ENCODE measurements at places on chromosomes 3 and 15.

- no peak for DNase-seq
These were observed 21.0 kb upstream of the CHCHD6 start for GRCh38 chr3:126683069-126683468.

- no peak for DNase-seq
These were observed 1.6 kb upstream of the SORD start for GRCh38 chr15:45021348-45021747.

DNA sequence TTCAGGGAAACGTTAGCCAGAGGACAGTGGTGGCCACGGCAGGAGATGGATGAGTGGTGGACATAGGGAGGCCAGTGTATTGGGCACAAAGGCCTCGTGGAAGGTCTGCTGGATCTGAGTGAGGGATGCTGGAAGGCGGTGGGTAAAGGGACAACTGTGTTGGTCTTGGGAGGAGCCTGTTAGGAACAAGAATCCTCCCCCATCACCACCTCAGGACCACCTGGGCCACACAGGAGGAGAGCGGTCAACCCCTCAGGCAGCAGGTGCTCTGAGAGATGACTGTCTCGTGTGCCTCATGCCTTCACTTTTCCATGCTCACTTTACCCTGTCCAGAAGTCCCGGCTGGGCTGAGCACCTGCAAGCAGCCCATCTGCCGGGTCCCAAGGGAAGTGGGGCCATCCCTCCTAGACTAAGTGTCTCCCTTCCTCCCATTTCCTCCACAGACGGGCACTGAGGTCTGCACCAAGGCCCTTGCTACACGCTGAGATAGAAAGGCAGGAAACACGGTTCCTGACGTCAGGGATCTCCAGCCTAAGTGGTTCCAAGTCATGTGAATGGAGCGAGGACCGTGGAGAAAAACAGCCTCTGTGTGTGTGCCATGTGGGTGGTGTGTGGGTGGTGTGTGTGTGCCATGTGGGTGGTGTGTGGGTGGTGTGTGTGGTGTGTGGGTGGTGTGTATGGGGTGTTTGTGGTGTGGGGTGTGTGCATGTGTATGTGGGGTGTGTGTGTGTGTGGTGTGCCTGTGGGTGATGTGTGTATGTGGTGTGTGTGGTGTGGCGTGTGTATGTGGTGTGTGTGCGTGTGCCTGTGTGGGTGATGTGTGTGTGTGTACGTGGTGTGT is 47.8 kb upstream of the CTSH start:
- no peak for DNase-seq

- DNase-seq = no peak
These were observed 30.1 kb upstream of the TIMP4 start for GRCh38 chr3:12188681-12189287.

- no peak for DNase-seq
These were observed 55.6 kb upstream of the ABHD10 start for GRCh38 chr3:111923095-111923771.

GRCh38 chr15:30990036-30990435 is 1.4 kb downstream of the MTMR10 start:
- no peak for DNase-seq

GRCh38 chr15:96818861-96819260 is 488.4 kb downstream of the NR2F2 start:
- DNase-seq = no peak

DNA sequence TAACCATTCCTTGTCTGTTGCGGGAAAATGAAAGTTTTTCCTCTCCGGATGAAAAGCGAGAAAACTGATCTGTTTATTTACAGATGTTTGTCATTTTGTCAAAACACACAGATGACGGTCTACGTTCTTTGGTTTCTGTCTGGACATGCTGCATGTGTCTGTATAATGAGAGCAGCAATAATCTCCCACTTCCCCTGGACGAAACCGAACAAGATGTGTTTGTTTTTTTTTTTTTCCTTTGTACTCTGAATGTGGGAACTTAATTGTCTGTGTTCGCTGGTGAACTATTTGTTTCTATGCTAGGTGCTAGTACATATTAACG is 33.6 kb downstream of the PTPRG start:
- DNase-seq = no peak

DNA sequence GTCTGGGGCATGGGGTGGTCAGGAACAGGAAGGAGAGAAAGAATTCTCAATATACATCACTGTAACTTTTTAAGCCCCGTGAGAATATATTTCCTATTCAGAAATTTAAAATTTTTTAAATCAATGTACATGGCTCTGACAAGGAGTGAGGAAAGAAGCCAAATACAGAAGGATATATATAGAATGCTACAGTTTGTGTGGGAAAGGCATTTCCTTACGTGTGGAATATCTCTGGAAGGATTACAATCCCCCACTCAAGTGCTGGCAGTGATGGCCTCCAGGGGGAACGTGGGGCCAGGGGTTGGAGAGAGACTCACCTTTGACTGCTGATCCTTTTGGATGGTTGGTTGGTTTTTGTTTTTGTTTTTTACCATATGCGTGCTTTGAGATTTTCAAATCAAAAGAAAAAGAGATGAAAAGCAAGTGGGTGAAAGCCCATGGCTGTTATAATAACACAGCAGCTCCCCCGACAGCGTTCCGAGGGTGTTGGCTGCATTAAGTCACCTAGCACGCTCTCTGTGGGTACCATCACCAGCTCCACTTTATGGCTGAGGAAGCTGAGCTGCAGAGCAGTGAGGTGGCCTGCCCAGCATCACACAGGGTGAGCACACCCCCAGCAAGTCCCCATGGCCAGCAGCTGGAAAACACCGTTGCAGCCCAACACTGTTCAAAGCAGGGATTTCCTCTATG is 39.9 kb downstream of the TPRA1 start:
- DNase-seq = no peak

DNA sequence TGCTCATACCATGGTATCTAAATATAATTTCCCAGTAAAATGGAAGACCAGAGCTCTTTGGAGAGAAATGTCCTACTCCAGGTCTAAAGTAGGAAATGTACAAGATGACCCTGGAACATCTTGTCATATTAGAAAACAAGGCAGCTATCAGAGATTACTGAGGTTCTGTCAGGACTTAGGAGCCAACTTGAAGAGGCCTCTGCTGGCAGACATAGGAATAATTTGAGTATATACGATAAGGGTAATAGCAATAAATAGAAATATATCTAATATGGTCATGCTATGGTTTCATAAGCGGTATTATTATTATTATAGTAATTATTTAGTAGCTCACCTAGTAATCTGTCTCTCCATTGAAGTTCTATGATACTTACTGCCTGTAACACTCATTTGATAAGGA is 224.2 kb downstream of the SOX2 start:
- no peak for DNase-seq

DNA sequence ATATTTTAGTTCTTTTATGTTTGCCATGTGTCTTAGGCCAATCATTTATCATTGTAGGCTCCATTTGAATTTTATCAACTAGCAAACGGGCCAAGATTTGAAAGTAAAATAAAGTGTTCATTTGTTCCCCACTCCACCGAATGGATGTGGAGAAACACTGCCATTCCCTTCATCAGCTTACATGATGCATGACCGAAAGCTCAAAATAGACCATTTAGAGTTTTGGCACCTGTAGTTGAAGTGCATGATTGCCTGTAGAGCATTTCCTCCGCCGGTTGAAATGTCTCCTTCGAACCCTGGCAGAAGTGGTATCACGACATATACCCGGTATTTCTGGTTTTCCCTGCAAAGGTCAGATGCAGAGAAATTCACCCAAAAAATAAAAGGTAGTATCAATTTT is 165.6 kb downstream of the PLD1 start:
- no peak for DNase-seq

GRCh38 chr3:9168241-9168741 is 81.2 kb downstream of the SRGAP3 start:
- DNase-seq = no peak

- DNase-seq = no peak
These were observed 8.0 kb downstream of the TMIE start for GRCh38 chr3:46709157-46709654.

GRCh38 chr3:32780735-32781210 is 37.0 kb upstream of the TRIM71 start:
- DNase-seq = no peak

DNA sequence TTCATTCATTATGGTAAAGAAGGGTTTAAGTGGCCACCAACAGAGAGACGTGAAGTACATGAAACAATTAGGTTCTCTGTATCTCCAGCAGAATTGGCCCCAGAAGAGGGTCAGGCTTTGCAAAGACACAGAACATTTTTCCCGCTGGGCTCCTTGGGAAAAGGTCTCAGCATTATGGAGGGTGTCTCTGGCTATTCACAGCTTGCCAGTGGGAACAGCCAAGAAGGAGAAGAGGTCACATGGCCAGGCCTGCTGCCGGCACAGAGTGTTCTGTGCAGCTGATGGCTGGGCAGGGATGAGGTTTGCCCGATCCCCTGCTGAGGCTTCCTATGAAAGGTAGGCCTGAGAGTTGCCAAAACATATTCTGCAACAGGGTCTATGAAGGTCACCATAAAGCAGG is 77.8 kb upstream of the LPP start:
- no peak for DNase-seq

DNA sequence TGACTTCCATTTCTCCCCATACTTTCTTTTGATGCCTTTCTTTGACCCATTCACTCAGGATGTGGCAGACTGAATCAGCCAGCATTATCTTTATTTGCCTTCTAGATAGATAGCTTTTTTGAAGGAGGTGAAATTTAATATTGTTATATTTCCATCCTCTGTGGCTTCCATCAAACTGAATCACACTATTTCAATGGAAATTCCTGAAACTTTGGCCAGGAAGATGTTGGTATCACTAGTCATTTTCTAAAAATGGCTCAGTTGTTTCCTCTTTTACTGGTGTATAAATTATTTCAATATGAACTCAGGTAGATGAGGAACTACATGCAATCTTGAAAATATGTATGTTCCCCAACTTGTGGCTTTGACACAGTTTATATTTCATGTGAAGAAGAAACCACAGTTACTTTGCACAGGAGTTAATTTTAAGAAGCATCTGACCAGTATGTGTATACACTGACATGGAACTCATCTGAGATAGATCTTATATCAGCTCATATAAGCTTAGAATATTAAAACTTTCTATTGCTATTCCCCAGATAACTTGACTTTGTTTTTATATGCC is 248.3 kb downstream of the CGGBP1 start:
- no peak for DNase-seq

- no peak for DNase-seq
These were observed 2.0 kb upstream of the ZBTB47 start for GRCh38 chr3:42651248-42652091.

DNA sequence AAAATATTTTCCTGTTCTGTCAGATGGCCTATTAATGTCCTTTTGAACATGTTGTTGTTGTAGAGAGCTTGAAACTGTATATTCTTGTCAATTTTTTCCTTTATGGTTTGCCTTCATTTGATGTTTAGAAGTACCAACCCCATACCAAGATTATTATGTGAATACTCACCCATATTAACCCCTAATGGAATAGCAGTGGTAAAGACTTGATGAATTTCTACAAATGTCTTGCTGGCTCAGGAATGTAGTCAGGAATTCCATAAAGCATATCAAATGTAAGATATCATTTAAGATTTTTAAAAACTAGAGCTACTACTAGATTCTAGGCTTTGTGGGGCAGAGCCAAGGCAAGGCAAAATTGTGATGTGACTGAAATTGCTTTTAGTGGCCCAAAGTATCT is 30.0 kb downstream of the MYO5A start:
- DNase-seq = no peak

DNA sequence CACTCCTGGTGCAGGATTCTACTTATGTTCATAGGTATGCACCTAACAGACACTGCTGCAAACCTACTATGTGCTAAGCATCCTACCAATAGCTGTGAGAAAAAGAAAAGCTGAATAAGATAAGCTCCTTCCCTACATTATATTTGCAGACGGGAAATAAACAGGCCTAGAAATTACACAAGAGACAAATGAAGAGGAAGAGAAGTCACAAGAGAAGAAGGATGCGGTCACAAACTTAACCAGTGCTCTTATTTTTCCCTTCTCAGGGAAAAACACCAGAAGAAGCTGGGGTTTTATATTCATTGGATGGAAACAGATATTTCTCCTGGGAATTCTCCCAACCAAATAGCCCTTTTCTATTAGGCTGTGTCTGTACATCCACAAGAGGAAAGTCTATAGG is 109.7 kb upstream of the TRIM42 start:
- DNase-seq = no peak

GRCh38 chr3:62926494-62926893 is 51.3 kb upstream of the CADPS start:
- no peak for DNase-seq

DNA sequence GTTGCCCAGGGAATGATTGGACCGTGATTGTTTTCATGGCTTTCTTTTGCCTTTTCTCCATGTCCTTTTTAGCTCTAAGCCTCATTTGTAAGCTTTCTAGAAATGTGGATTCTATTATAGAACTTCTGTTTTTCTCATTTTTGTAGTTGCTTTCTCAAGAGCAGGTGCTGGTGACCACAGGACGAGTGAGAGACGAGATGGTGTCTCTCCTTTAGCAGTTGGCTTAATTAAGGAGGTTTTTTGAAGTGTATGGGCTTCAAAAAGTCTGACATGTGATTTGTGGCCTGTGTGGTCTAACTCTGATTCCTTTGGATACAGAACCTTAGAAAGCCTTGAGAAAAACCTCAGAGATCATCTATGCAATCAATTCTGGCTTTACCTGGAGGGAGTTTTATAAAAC is 292.8 kb downstream of the LPP start:
- no peak for DNase-seq

- no peak for DNase-seq
These were observed 1089.3 kb downstream of the TUSC7 start for GRCh38 chr3:117798687-117799386.

- DNase-seq = no peak
These were observed 44.2 kb upstream of the ZBTB38 start for GRCh38 chr3:141323936-141324704.

- no peak for DNase-seq
These were observed 18.6 kb downstream of the SPCS1 start for GRCh38 chr3:52724511-52724910.

- no peak for DNase-seq
These were observed 771.2 kb upstream of the ARRDC4 start for GRCh38 chr15:97189162-97189780.

GRCh38 chr3:116586285-116586944 is 123.2 kb upstream of the TUSC7 start:
- no peak for DNase-seq

GRCh38 chr3:143001369-143002082 is at the start of gene U2SURP:
U2SURP (plus strand) TSS chr3:143001570; CDS start chr3:143001629, 59 bp downstream.
- peak; percentile 99 for DNase-seq

DNA sequence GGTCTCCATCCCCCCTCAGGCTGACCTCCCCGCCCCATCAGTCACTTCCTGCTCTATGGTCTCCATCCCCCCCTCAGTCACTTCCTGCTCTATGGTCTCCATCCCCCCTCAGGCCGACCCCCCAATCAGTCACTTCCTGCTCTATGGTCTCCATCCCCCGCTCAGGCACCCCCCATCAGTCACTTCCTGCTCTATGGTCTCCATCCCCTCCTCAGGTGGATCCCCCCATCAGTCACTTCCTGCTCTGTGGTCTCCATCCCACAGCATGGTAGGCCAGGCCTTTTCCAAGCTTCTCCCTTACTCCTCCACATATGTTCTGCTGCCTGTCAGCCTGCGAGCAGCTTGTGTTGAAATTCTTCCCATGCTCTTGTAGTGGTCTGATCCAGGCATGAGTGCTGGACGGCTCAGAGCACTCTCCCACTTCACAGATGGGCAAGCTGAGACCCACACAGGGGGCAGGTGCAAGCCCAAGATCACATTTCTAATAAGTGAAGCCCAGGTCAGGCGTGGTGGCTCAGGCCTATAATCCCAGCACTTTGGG is 36.8 kb downstream of the BDH1 start:
- DNase-seq = no peak

GRCh38 chr3:107928084-107928445 is 162.8 kb downstream of the CD47 start:
- no peak for DNase-seq
